NCI-H1436 treated with DMSO at 0.1 percent for 48 hours (cell line): ENCODE measurements at places on chromosomes 13 and 19.

DNA sequence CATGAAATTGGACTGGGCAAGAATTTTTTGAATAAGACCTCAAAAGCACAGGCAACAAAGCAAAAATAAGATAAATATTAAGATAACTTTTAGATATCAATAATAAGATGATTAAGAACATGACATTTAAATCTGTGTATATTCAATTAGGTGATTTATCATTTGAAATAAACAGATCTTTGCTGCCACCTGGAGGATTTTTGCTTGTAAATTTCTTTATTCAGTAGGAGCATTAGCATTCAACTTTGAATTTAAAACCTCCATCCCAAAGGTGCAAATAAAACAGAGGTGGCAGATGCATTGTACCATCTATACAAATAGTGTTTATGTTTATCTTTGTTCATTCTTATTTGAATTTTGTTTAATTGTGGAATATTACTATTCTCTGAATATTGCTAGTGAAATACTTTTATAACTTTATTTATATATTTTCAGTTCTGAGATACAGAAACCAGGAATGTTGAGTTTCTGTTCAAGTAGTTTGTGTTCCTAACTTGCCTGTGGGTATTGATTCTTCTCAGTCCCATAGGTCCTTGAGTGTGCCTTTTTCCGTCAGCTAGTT is 20.9 kb downstream of the COG6 start:
- DNase-seq, result no peak

- no peak for DNase-seq
Observed at GRCh38 chr19:10207026-10207425, 12.3 kb upstream of the DNMT1 start.

- DNase-seq, result no peak
Observed at GRCh38 chr19:45766869-45767346, 2.1 kb downstream of the SIX5 start.

DNA sequence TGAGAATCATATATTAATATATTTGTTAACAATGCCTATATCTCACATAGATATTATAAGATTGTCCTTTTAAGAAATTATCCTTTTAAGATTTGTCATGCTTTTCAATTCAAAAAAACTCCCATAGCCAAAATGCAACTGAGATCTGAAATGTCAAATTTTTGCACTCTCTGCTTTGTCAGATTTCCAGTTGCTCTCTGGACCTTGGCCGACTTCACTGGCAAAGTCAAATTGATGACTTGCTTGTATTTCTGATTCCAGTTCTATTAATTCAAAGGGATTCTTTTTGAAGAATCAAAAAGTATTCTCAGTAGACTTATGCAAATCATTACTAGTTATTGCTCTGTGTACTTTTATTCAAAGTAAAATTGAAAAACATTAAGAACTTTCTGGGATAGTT is 101.2 kb upstream of the SCEL start:
- DNase-seq, result no peak

- DNase-seq, result no peak
Observed at GRCh38 chr13:31101472-31102170, 60.1 kb downstream of the HSPH1 start.

DNA sequence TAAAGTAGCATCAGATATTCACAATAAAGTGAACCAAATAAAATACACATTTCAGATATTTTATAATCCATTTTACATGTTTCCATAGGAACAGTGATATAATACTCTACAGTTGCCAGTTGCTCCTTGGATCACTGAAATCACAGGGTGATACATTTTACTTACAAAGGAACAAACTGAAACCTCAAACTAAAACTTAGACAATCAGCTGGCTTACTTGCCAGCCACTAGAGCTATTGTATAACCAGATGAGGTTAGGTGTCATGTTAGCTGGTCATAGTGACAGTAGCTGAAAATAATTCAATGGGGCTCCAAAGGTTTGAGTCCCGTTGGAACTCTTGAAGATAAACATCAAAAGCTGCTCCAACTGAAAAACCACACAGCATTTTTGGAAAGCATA is 274.6 kb downstream of the ITGBL1 start:
- no peak for DNase-seq

GRCh38 chr13:51786425-51787265 is 17.3 kb downstream of the DHRS12 start:
- no peak for DNase-seq

DNA sequence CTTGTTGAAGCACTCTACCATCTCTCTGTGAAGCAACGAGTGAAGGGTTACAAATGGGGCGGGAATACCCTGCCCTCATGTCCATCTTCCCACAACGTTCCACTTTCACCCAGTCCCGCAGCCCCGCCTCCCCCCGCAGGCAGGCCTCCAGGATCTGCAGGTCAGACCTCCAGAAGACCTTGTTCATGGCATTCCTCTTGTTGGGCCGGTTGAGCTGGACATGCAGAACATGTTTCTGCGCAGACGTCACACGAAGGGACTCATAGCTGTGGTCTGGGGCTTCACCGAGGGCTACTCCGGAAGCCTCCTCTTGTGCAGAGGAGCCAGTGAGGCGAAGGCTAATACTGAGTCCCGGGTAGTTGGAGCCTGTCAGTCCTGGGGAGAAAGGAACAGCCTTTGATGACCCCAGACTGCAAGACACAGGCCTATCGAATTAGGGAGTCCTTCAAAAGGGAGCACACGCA is 420 bp downstream of the ECH1 start:
- no peak for DNase-seq

GRCh38 chr19:14525729-14526128 is 3.7 kb upstream of the TECR start:
- no peak for DNase-seq

- no peak for DNase-seq
Observed at GRCh38 chr13:79226938-79227337, 179.1 kb downstream of the RBM26 start.

DNA sequence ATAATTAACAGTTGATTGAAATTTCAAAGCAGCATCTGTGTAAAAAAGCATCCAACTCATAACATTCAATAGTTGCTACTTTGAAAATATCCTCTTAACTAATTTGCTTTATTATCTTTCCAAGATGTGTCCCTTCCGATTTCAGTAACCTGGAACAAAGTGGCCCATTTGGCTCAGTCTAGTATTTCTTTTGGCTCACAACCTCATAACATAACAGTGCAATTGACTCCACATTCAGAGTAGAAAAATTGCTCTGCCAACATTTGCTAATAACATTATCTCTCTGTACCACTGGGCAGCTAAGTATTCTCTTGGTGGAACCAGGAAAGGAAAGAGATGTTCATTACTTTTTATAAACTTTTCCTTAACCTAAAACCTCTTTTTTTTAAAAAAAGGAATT is 571.1 kb upstream of the ARGLU1 start:
- DNase-seq, result no peak

- no peak for DNase-seq
Observed at GRCh38 chr19:5358173-5358800, 17.7 kb upstream of the PTPRS start.

- DNase-seq, result no peak
Observed at GRCh38 chr19:50660088-50660366, 10.8 kb downstream of the C19orf81 start.

GRCh38 chr19:6668691-6669090 is 1.3 kb downstream of the TNFSF14 start:
- no peak for DNase-seq

DNA sequence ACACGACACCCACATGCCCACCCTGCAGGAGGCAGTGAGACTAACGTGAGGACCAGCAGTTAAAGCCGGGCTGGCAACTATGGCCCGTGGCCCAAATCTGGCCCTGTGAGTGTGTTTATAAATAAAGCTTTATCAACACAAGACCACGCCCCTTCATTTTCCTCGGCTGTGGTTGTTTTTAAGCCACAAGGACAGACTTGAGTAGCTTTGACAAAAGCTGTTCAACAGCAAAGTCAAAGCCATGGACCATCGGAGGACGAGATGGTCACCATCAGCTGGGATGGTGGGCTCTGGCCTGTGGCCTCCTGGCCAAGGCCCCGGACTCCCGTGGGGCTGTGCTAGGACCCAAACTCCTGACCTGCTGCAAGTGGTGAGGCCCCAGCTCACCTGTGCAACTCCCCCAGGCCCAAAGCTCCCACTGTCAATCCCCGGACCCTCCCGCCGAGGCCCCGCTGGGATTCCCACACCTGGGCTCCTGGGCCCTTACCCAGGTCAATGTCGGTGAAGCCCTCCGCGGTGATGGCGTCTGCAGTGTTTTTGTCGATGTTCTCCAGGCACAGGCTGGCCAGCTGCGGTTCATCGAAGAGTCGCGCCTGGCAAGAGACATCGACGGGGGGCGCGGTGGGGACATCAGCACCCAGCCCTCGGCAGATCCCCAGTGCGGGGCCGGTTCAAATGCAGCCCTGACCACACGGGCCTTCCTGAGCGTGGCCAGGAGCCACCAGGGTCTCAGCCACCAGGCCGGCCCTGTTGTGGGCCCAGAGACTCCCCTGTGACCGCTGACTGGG is 25.1 kb downstream of the BTBD2 start:
- no peak for DNase-seq

- DNase-seq, result no peak
Observed at GRCh38 chr19:8305798-8306197, 2.4 kb downstream of the CD320 start.

DNA sequence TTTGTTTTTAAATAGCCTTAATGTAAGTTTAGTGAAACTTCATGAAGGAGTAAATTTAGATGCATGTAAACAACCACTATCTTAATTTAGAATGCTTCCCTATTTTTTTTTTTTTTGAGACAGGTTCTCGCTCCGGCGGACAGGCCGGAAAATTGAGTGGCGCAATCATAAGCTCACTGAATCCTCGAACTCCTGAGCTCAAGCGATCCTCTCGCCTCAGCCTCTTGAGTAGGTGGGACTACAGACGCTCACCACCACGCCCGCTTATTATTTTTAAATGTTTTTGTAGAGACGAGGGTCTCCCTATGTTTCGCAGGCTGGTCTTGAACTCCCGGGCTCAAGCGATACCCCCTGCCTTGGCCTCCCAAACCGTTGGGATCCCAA is 1.6 kb downstream of the TEX30 start:
- no peak for DNase-seq
